Suppressor macrophage treated with lipopolysaccharide for 1 hour (primary cell): ENCODE measurements at places on chromosomes 3 and 15.

- DNase-seq, result no peak
Observed at GRCh38 chr3:32842987-32843386, 25.2 kb downstream of the TRIM71 start.

DNA sequence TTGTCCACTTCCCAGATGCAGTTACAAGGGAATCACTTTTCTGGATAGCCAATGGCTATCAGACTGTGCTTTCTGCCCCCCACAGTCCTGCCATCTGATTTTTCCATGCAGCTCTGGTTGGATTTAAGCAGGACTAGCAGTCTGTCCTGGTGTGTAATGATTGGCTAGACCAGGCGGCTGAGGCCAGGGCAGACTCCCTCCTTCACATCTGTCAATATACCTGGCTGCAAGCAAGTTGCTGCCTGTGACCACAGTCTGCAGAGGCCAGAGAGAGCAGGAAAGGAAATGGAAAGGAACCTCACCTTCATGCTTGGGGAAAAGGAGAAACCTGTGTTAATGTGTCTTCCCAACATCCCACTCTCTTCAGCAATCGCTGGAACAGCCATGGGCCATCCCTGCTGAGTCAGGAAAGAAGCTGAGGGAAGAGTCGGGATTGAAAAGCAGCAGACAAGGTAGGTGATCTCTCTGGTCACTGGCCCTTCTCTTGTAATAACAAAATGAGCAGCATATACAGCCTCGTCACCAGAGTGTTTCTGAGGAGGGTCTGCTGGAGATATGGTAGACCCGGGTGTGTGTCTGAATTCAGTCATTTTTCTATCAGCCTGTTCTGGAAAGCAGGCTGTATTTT is 126.7 kb upstream of the PHLDB2 start:
- DNase-seq, result no peak

GRCh38 chr3:80087767-80088166 is 320.0 kb upstream of the ROBO1 start:
- no peak for DNase-seq

DNA sequence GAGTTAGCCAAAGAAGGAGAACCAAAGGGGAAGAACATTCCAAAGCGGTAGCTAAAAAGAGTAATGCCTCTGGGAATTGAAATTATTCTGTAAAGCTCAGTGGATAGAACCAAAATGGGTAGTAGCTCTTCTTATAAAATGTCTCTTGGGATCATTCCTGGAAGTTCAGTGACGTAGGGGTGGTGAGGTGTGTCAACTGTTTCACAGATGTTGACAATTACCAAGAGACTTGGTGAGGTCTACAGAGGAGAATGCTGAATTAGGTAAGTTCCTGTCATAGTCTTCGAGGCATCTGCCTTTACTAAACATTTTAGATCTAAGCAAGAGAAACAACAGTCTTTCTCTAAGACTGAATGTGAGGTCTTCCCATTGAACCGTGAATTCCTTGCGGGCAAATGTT is 67.8 kb downstream of the TPRG1 start:
- DNase-seq, result no peak

GRCh38 chr3:473033-473800 is 276.7 kb downstream of the CHL1 start:
- DNase-seq, result no peak

DNA sequence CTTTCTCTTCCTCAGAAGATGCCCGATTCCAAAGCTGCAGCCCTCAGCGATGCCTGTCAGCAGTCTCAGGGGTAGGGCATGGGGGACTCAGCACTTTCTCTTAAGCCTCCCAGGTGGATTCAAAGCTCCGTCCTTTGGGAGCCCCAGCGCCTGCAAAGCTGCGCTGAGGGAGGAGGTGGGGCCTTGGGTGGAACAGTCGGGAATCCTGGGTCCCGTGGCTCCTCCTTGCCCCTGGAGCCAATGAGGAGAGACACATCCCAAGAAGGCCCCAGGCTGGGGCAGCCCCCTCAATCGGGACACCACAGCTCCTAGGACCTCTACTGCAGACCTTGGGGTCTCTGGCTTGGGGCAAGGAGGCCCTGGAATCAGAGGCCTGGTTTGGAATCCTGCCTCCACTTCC is 227.5 kb upstream of the IGF1R start:
- no peak for DNase-seq
